ENCODE measurements at places on chromosomes 7 and 10.

DNA sequence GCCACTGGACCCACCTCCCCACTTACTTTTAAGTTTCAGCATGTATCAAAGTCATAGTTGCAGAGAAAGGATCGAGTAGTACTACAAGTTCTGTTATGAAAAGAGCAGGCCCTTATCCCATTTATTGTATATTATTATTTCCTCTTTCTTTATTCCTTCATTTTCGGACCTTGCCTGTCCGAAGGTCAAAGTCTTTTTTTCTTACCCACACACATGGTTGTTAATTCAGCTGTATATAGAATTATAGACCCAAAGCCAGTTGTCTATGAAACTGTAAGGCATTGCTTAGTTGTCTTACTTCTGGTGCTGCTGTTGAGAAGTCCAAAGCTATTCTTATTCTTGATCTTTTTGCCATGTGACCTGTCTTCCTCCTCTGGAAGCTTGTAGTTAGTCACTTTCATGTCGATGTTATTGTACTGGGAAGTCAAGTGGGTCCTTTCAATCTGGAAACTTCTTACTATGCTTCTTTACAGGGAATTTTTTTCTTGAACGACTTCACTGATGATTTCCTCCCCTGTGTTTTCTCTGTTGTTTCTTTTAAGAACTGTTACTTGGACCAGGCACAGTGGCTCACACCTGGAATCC is 8.3 kb downstream of the NUDT5 start:
- DNase-seq: no peak

DNA sequence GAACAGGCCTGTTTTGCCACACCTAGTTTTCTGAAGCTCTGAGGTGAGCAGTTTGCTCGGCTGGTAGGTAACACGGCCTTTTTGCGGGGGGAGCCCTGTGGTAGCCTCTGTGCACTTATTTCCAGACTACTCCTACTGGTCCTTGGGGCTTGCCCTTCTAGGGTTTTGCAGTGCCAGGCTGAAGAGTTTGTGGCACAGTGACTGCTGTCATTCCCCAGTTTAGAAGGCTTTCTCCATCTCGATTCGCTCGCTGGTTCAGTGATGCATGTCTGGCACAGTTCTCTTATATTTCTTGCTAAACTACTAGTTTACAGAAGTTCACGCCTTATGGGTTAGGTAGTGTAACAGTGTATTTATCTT is 711 bp downstream of the KIF20B start:
- peak; percentile 29 for DNase-seq

- DNase-seq: peak; percentile 28
Measured at GRCh38 chr7:43905956-43906330, 453 bp downstream of the URGCP start.

- no peak for DNase-seq
Measured at GRCh38 chr7:17044861-17045260, 163.1 kb upstream of the AGR3 start.

DNA sequence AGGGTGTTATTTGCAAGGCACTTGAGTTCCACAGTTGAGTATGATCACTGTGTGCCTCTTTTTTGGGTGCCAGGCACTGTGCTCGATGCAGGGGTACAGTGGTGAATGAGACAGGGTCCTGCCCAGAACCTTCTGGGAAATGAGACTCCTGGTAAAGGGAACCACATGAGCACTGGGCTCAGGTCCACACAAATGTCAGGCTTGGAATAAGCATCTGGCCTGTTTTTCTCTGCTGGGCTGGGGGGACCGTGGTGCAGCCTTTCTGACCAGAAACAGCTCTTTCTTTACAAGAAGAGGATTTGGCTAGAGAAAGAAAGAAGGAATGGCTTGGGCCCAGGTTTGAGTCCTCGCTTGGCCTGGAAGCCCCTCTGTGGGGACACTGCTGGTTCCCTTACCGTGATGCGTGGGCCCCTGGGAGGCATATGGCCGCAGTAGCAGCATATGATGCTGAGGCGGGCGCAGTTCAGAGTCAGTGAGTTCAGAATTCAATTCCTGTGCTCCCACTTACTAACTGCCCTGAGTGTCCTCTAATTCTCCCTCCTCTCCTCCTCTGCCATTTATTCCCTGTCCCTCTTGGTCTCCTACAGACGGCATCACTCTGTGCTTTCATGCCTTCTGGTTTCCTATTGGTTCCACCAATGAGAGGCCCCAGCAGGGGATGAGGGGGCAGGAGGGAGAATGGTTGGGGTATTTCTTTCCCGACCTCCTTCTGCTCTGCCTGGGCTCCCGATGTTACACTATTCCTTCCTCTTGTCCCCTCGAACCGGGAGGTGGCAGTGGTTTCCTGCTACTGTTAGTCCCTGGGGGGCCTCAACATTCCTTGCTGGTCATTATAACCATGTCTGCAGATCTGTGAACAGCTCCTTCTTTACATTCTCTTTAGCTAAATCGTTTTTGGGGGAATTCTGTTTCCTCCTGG is 9.6 kb upstream of the KCP start:
- no peak for DNase-seq

- DNase-seq: no peak
Measured at GRCh38 chr10:103431902-103432301, 20.3 kb downstream of the CALHM2 start.

- no peak for DNase-seq
Measured at GRCh38 chr7:140625908-140626868, 14.4 kb downstream of the DENND2A start.

DNA sequence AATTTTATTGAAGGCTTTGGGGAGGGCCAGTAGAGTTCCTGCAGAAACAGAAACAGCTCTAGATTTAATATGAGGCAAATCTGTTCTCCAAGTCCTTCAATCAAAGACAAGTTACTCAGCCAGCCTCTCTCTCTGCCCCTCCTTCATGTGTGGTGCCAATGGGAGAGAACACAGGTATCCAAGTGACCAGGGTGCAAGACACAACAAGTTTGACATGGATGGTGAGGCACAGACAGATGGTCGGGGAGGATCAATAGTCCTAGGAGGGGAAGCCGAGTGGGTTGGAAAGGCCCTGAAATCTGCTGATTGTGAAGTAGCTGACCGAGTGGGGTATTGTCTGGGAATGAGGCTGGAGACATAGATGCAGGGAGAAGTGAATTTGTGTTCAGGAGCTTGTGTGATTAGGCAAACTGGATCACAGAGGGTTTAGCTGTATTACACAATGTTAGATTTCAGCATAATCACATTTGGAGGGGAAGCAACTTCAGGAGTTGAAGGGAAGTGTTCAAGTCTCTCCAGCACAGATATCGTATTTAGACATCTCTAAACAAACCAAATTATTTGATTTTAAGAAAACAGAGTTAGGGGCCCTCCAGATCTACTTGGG is 1.5 kb downstream of the GIMAP1 start:
- DNase-seq: no peak

DNA sequence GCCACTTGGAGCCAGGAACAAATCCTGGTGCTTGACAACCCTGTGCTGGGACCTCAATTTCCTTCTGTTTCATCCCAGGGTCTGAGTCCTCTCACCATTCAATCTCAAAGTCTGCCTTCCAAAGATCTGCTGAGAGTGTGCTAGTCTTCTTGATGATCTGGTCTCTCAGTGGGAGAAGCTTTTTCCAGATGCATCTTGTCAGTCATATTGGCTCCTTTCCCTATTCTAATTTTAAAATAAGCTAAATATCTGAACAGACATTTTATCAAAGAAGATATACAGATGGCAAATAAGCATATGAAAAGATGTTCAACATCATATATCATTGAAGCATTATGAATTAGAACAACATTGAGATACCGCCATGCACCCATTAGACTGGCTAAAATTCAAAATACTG is 469.3 kb downstream of the NEBL start:
- no peak for DNase-seq

- DNase-seq: no peak
Measured at GRCh38 chr7:120716307-120716706, 141.6 kb downstream of the TSPAN12 start.

- DNase-seq: no peak
Measured at GRCh38 chr7:11831156-11831735, 752 bp downstream of the THSD7A start.
